ENCODE measurements at places on chromosomes 3 and 15.
A peak's percentile ranks its signal among the peaks of the same experiment; 100 is the strongest.

GRCh38 chr15:81118361-81118760, 15.7 kb upstream of the CFAP161 start:
- no peak for DNase-seq

- DNase-seq: no peak
Measured at GRCh38 chr3:97948351-97949109, 23.7 kb downstream of the RIOX2 start.

- DNase-seq: no peak
Measured at GRCh38 chr15:81780966-81781365, 264.9 kb downstream of the MEX3B start.

GRCh38 chr3:106176734-106177133, 307.9 kb upstream of the CBLB start:
- peak; percentile 33 for DNase-seq

GRCh38 chr3:163891771-163892170, 1186.5 kb downstream of the SI start:
- no peak for DNase-seq

All from GM13976 (cell line).